ENCODE measurements at places on chromosomes 12 and 14.

DNA sequence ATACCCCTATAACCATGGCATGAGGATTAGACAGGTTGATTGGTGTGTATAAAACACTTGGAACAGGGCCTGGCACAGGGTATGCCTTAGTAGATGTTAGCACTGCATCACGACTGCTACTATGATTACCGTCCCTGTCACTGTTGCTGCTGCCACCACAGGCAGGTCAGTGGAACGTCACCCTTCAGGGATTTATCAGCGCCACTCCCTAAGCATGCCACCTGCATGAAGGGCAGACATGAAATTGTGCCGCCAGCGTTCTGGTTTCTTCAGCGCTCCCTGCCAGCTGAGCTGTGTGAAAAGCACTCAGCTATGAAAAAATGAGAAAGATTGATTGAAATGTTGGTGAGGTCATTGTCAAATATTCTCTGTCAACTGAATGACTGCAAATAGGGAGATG is 477.0 kb downstream of the DPF3 start:
- DNase-seq, result no peak

GRCh38 chr14:70140614-70141013 is 48.1 kb downstream of the SLC8A3 start:
- no peak for DNase-seq

GRCh38 chr12:4987076-4988046 is 56.3 kb upstream of the KCNA5 start:
- no peak for DNase-seq

DNA sequence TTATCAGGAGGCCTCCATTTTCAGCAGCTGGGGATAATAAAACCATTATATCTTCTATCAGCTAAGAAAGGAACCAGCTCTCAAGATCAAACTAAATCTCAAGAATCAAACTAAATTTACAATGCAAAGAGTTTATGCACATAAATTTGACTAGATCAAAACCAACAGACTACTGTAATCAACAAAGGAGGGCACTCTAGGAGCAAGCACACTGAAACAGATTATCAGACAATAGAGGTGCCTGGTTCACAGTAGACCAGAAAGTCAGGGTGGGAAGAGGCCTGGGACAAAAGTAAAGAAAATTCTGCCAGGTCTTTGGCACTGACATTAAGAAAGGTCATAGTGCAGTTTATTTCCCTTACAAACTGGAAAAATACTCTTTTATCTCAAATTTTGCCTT is 61.0 kb downstream of the HECTD4 start:
- DNase-seq, result no peak

GRCh38 chr12:127401536-127401935 is 865.4 kb upstream of the TMEM132C start:
- DNase-seq, result no peak

GRCh38 chr12:115871714-115872113 is 405.8 kb downstream of the MED13L start:
- DNase-seq, result peak; percentile 8

GRCh38 chr12:79560225-79560889 is 130.4 kb downstream of the PAWR start:
- DNase-seq, result no peak

- DNase-seq, result no peak
These were observed 320.8 kb upstream of the TMPO start for GRCh38 chr12:98194591-98194990.

DNA sequence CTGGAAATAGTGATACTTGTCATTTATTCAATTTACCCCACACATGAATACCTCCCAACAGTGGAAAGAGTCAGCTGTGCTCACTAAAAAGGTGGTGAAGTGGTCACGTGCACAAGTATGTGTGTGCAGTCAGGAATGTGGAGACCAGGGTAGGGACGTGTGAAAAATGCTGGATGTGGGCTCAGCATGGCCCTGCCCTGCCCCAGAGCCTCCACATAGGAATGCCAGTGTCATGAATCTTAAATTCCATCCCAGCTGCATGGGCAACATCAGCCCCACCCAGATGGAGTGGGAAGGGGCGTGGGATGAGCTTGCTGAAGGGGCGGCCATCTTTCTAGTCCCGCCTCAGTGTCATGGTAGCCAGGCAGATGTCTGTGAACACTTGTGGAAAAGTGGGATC is 87.7 kb downstream of the C12orf75 start:
- DNase-seq, result peak; percentile 87

All from foreskin fibroblast (primary cell).